ENCODE measurements at places on chromosomes 7 and 10. TPM values are rescaled to one million over a fixed set of nuclear protein-coding genes. Genes with fewer than 3 reads are reported as not detected.

LIPK gene
- not detected for total RNA-seq

DNA sequence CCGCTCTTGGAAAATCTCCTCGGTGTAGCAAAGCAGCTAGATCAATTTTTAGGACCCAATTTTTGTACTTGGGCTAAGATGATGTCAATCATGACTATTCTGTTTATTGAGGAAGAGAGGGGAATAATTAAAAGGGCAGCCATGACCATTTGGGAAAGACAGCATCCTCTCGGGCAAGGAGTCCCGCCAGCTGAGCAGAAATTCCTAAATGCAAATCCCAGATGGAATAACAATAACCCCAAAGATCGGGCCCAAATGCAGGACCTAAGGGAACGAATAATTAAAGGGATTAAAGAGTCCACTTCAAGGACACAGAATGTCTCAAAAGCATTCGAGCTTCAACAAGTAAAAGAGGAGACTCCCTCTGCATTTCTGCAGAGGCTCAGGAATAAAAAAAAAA, 18.7 kb downstream of the COL17A1 start:
- no peaks in the 10 kb centered on the region for H3K36me3 ChIP-seq
- H3K27me3 ChIP-seq, result peaks cover 24% of the 10 kb centered on the region
- H3K27ac ChIP-seq, result no peak overlapping the region
- no peaks in the 10 kb centered on the region for H3K4me1 ChIP-seq

DNA sequence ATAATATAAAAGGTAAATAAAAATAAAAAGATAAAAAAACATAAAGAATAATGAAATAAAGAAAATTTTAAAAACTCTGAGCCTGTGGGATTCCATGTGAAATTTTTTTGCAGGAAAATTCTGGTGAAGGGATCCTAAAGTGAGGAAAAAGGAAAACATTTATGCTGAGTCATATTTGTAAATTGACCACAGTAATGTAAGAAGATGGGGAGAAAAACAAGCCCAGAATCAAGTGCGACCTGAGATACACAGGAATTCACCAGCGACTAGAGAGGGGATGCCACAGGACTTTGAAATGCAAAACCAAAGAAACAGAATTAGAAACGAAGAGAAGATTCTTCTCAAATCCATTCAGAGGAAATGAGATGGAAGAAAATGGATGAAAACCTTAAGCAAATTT, 133.8 kb upstream of the PFKP start:
- no peaks in the 10 kb centered on the region for H3K36me3 ChIP-seq
- H3K4me1 ChIP-seq, result peaks cover 3% of the 10 kb centered on the region
- H3K27me3 ChIP-seq, result peaks cover 38% of the 10 kb centered on the region
- no peak for DNase-seq

GRCh38 chr7:32928785-32929298, 28.4 kb upstream of the FKBP9 start:
- H3K36me3 ChIP-seq, result peaks cover 19% of the 10 kb centered on the region
- no peak overlapping the region for H3K4me3 ChIP-seq
- no peak for DNase-seq

GRCh38 chr7:157397036-157397720, 60.4 kb downstream of the DNAJB6 start:
- no peak overlapping the region for H3K4me3 ChIP-seq
- peaks cover 19% of the 10 kb centered on the region for H3K36me3 ChIP-seq
- no peaks in the 10 kb centered on the region for H3K27me3 ChIP-seq
- peaks cover 19% of the 10 kb centered on the region for H3K4me1 ChIP-seq
